Memory B cell (primary cell): ENCODE measurements at places on chromosomes 12 and 14.

DNA sequence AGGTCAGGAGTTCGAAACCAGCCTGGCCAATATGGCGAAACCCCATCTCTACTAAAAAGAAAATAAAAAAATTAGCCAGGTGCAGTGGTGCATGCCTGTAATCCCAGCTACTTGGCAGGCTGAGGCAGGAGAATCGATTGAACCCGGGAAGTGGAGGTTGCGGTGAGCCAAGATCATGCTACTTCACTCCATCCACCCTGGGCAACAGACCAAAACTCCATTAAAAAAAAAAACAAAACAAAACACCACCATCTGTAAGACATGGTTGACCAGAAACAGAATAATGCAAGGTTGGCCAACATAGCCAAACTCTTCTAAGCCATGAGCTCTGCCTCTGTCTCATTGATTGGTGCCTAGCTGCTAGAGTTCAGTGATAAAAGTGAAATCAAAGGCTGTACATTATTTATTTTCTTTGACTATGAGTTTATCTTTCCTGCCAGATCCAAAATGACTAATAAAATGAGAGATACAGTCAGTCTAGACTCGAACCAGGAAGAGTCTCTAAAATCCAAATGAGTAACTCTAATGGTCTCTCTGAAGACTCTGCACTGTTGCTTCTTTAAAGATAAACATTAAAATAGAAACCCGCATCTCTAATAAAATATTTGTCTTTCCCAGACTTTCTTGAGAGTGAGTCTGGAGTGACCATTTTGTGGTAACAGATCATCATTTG is 404.7 kb downstream of the DAD1 start:
- DNase-seq = no peak

DNA sequence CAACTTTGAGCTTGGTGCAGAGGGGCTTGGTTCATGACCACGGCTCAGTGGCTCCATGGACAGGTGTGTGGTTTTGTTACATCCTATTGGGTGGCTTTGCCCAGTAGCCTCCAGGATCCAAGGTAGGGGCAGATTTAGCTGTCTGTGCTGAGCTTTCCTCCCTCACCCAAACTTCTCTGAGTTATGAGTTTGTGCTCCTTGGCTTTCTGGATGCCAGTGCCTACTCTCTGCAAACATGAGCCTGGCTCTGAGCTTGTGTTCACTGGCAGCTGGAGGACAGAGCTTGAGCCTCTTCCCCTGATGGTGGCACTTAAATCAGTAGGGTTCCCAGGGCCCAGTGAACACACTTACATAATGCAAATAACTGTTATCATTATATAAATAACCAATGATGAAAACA is 45.3 kb upstream of the HECTD1 start:
- no peak for DNase-seq

- DNase-seq = peak; percentile 69
Measured at GRCh38 chr12:57240066-57240921, 10.7 kb downstream of the STAC3 start.

- DNase-seq = no peak
Measured at GRCh38 chr14:28344381-28344780, 422.2 kb upstream of the FOXG1 start.

- no peak for DNase-seq
Measured at GRCh38 chr12:22657538-22657937, 32.6 kb downstream of the ETNK1 start.

DNA sequence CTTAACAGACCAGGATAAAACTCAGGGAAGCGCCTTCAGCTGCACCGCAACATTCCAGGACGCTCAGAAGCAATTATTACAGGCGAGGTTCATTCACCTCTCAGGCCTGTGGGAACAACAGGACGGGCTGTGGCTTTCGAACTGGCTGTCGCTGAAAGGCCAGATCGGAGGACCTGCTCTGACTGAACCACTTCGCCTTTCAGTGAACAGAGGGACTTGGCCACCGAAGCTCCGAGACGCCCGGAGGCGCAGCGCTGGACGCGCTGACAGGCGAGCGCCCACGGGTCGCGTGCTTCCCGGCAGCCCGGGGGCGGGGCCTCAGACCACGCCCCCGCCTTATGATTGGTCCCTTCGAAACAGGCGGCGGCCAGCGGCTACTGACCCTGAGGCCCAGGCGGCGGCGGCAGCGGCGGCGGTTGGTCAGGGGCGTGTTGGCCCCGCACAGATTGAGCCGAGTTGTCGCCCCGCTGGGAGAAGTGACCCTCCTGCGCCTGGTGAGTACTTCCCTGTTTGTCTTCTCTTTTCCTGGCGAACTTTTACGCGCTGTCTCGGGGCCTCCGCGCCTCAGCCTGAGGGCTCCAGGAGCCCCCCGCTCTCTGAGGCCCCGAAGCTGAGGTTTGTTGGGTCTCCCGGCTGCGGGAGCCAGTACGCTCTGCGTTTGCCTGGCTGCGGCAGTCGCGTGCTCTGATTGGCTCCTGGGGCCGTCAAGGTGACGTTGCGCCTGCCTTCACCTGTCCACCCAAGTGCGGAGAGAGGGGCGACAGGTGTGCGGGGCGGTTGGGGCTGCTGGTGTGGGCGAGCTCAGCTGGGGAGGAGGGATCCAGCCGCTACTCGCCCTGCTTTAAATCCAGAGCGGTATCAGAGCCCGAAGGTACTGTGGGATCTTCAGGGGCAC is at the start of gene GAS2L3:
GAS2L3 (plus strand) TSS at position 393 of the 895 bp plus-strand sequence. CDS start 21,221 bp downstream, outside the sequence.
- DNase-seq = peak; percentile 49

DNA sequence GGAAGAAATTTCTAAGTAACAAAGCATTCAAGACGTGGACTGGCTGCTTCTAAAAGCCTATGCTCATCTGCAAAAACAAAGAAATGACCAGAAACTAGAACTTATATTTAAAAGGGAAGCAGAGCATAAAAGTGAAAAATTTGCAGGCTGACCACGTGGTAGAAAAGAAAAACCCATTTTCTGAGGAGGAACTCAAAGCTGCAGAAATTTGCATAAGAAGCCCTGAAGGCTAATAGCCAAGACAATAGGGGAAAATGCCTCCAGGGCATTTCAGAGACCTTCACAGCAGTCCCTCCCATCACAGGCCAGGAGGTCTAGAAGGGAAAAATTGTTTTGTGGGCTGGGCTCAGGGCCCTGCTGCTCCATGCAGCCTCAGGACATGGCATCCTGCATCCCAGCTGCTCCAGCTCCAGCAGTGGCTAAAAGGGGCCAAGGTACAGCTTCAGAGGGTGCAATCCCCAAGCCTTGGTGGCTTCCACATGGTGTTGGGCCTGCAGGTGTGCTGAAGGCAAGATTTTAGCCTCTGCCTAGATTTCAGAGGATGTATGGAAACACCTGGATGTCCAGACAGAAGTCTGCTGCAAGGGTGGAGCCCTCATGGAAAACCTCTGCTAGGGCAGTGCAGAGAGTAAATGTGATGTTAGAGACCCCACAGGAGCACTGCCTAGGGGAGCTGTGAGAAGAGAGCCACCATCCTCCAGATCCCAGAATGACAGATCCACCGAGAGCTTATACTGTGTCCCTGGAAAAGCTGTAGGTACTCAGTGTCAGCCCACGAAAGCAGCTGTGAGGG is 55.5 kb downstream of the CHGA start:
- DNase-seq = no peak

- no peak for DNase-seq
Measured at GRCh38 chr12:80813820-80814219, 97.1 kb downstream of the MYF5 start.

DNA sequence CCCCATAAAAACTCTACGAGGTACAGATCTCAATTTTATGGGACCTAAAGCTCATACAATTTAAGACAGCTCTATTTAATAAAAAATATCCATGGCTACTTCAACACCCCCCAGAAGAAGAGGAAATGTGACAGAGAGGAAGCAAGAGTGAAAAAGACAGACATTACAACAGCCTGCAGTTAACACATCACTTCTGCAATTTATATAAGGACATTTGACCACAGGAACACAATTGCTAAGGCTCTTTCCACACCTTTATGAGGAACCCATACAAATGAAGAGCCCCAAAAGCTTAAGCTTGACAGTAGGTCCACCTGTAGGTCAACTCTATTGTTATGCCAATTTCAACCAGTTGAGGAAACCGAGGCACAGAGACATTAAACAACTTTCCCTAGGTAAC is 5.6 kb downstream of the OR10P1 start:
- no peak for DNase-seq

DNA sequence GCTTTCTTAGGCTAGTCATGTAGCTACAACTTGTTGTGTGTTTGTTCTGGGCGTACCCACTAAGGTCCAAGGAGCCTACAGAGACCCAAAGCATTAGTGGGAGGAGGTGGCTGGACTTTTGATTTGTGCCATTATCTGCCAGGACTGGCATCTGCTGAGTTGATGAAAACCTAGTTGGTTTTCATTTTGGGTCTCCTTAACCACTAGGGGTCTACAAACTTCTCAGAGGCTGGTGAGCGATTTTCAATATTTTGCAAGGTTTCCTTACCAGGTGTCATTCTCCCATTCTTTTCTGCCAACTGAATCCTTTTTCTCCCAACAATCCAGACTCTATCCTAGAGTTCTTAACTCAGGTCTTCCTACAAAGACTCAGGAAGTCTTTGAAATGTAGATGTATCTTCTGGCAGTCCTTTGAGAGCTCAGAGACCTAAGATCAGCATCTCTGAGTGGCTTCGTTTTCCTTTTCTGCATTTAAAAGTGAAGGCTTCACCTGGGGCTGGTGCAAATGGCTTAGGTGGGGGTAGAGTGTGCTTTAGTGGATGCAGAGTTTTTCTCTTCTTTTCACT is 150.0 kb upstream of the RMST start:
- no peak for DNase-seq

DNA sequence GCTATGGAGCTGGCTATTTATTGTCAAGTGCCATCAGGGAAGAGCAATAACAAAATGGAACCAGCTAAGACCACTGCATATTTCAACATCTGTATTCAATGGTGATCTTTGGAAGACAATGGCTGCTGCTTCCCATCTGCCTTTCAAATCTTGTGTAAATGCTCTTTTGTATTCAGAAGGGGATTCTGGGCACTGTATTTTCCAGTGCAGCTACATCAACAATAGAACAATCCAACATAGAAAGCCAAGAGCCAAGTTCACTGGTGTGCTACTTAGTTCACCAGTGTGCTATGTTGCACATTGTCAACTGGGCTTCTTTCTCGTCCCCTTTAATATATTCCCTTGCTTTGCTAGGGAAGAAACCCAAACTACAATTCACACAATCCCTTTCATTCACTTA is 128.8 kb upstream of the OR4E1 start:
- DNase-seq = no peak

DNA sequence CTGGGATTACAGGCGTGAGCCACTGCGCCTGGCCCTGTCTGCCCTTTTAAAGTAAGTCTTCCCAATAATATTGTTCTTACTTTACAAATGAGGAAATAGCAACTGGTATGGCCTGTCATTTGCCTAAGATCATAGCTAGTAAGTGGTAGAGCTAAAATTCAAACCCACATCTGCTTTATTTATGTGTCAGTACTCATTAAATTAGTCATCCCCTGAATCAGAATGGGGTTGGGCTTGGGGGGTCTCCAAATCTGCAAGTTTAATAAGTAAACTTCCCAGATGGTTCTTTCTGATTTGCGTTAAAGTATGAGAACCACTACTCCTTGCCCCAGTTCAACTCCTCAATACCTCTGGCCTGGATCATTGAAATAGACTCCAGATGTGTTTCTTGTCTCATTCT is 96.2 kb downstream of the FAR2 start:
- DNase-seq = no peak

GRCh38 chr14:99410019-99410418 is 70.6 kb downstream of the SETD3 start:
- DNase-seq = no peak

GRCh38 chr14:101601606-101602465 is 40.5 kb downstream of the DIO3 start:
- DNase-seq = no peak

GRCh38 chr12:29634057-29634456 is 136.6 kb upstream of the OVCH1 start:
- DNase-seq = no peak

DNA sequence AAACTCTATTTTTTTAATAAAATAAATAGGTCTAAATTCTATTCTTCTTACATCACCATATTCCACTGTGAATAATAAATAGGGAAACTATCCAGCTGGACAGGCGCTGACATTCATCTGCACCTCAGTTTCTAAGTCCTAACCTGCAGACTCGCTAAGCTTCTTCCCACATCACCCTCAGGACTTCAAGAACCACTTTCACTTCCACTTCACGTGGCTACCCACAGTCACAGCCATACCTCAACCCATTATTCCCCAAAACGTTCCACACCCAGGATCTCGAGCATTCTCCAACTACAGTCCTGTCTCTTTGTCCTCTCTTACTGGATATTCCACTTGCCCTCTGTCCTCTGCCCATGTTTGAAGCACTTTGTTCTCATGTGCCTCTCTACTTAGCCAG is 71.1 kb downstream of the C2CD5 start:
- DNase-seq = no peak

- no peak for DNase-seq
Measured at GRCh38 chr12:93127582-93128331, 198.7 kb upstream of the EEA1 start.

- no peak for DNase-seq
Measured at GRCh38 chr12:81888106-81888740, 129.1 kb upstream of the PPFIA2 start.
